ENCODE measurements at places on chromosomes 16 and 17.

GRCh38 chr17:19264681-19265080 lies 27.5 kb downstream of the EPN2 start:
- DNase-seq: no peak

GRCh38 chr17:16994631-16995030 lies 22.7 kb upstream of the TNFRSF13B start:
- no peak for DNase-seq

DNA sequence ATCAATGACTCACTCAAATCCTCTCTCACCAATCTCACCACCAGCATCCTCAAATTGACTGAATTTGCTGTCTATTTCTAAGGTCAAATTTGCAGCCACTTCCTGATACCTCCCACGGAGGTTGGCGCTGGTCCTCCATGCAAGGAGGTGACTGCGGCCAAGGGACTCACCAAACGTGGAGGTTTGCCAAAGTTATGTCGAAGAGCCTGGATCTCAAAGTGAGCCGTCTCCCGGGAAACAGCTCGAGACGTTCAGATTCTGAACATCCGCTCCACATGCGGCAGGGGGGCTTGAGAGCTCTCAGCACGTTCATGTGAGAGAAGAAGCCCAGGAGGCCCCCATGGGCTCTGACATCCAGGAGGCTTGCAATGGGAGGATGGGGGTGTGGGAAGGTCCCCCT lies 22.6 kb downstream of the LGALS3BP start:
- DNase-seq: peak; percentile 85

- DNase-seq: peak; percentile 91
Measured at GRCh38 chr17:17476865-17477467, at the start of gene MED9. MED9 (plus strand) TSS chr17:17477000; CDS start chr17:17477042, 42 bp downstream.

DNA sequence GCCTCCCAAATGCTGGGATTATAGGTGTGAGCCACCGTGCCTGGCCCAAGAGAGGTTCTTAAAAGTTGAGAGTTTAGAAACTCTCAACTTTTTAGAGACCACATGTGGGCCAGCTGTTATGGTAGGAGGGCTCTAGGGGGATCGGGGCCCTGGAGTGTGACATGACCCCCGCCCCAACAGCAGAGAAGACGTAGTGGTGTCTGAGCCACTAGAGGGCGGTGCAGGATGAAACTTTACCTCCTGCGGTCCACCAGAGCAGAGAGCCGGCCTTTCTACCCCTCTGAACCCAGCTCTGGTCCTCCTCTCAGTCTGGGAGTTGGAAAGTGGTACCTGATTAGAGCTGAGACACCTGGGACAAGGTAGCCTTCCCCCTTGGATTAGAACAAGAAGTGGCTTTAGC lies 7.4 kb downstream of the CDK5RAP3 start:
- peak; percentile 64 for DNase-seq

DNA sequence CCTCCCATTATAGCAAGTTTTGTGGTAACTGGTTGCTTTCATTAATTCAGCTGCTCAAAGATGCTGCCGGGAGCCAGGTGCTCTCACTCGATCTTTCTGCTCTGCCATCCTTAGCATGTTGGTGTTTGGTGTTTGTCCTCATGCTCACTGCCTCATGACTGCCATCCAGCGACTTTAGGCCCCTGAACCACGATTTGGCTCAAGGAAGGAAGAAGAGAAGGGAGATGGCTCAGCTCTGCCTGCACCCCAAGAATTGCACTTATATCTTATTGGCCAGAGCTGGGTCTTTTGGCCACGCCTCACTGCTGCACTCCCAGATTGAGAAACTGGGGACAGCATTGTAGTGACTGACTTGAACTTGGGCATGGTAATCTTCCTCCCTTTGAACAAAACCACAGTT lies 52.7 kb downstream of the ARSG start:
- no peak for DNase-seq
